ENCODE measurements at places on chromosomes 13 and 19.
A peak's percentile ranks its signal among the peaks of the same experiment; 100 is the strongest.

- peak; percentile 70 for DNase-seq
Observed at GRCh38 chr13:25874907-25875306, 176.9 kb downstream of the SHISA2 start.

GRCh38 chr13:101202590-101202989 lies 213.7 kb downstream of the NALCN start:
- no peak for DNase-seq

DNA sequence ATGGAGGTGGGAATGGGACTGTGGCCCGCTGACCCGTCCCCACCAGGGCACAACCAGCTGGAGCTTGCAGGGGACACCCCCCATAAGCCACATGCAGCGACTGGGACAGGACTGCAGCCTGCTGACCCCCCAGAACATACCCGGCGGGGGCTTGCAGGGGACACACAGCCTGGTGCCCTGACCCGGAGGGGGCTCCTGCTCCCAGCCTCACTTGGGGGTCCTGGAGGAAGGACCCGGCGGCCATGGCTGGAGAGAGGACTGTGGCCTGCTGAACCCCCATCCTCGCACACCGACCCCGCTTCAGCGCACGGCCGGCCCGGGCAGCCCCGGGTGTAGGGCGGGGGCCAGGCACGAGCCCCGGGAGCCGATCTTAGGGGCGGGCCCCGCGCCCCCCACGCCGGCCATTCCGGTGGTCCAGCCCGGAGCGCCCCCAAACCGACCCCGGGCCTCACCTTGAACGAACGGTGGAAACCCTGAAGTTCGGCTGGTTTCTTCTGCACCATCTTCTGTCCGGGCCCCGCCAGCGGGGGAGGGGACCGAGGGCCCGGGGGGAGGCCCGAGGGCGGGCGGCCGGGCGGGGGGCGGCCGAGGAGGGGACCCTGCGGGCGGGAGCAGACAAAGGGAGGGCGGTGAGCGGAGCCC lies 574 bp downstream of the MKNK2 start:
- DNase-seq, result no peak

GRCh38 chr19:4556597-4557127 lies 2.8 kb downstream of the SEMA6B start:
- DNase-seq, result no peak

- no peak for DNase-seq
Observed at GRCh38 chr13:110912651-110913051, 2.2 kb downstream of the ANKRD10 start.

DNA sequence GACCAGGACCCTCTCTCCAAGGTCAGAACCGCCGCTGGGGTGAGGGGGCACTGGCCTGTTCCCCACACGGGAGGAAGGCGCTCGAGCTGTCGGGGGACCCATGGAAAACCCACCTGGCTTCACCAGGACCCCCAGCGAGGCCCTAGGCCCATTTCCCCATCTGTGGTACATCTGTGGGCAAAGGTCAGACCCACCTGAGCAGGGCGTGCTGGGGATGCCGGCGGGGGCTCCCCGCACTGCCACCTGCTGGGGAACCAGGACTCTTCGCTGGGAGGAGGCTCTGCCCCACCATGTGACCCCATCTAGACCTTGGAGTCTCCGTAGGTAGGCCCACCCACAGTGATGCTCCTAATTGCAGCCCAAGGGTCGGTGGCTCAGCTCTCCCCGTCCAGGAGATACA lies 511 bp downstream of the WDR88 start:
- no peak for DNase-seq

GRCh38 chr19:524062-524674 lies 7.4 kb upstream of the CDC34 start:
- DNase-seq, result no peak

DNA sequence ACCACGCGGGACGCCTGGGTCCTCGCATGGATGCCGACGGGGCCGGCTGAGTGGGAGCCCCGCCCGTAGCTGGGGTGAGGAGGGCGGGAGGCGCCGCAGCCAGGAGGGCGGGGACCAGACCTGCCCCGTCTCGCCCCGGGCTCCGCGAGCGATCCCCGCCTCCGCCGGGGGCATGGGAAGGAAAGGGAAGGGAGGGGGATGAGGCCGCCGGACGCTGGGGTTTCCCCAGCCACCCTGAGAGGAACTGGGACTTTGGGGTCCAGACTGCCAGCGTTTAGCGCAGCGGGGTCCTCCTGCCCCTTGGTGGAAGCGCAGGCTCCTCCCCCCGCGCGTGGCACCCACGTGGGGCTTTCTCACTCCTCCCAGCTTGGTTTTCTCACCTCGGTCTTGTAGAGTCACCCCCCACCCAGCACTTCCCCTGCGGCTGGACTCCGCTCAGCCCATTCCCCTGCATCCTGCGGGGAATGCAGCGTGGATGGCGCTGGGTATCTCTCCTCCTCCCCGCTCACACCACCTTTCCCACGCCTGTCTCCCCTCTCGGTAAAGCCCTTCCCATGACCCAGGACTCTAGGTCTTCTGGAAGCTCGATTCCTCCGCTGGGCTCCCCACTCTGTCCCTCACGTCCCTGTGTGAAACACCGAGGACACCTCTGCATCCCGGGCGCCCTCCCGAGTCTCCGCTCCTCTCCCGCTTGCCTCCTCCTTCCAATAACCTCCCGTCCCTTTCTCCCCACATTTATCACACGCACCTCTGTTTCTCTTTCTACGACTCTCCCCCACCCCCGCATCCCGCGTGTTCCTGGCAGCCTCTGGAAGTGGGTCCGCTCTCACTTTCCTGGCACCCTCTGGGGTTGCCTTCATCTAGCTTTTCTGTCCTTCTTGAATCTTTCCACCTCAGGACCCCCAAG lies 2.1 kb downstream of the TGFB1 start:
- peak; percentile 93 for DNase-seq

DNA sequence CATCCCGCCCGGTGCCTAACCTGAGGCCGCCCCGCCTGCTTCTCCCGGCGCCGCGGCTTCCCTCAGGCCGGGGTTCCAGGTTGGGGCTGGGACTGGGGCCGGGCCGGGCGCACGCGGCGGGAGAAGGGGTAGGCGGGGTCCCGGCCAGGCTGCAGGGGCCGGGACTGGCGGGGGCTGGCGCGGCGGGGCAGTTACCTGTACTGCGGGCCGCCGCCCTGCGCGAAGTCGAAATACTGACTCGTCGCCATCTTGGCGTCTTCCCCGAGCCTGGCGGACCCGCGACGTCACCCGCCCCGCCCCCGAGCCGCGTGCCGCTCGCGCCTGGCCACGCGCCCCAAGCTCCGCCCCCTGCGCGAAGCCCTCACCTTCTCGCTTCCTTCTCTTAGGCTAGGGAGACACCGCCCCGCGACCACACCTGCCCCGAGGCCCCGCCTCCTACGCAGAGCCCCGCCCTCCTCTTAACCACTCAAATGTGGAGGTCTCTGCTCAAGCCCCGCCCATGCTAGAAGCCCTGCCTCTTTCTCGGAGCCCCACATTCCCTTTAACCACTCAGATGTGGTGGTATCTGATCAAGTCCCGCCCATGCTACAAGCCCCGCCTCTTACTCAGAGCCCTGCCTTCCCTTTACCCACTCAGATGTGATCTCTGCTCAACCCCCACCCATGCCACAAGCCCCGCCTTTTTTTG lies at the start of gene ZFR2:
Gene ZFR2, minus strand, starts transcription at position 269 of the 687 bp plus-strand sequence. Its CDS starts 21 bp downstream, at position 248.
- DNase-seq, result peak; percentile 62

DNA sequence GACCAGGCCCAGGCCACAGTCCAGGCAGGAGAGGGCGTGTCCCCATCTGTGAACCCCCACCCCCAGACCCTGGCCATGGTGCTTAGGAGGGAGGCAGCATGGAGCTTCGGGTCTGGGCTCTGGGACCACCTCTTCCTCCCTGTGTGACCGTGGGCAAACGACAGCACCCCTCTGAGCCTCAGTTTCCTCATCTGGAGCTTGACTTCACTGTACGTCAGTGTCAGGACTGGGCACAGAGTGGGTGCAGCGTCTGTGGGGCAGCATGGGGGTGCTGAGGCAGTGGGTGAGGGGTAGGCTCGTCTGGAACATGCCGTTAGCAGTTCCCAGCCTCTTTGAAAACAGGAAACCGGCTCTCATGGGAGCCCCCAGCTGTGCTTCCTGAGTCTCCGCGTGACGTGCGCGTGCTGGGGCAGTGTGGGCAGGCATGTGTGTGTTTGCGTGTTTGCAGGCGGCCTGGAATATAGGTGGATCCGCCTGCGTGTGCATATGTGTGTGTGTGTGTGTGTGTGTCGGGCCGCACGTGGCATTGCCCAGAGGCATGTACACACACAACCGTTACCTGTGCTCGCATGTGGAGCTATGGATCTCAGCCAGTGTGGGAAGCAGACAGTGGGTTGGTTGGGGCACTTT lies 15.8 kb downstream of the ARRDC2 start:
- peak; percentile 84 for DNase-seq

- DNase-seq, result no peak
Observed at GRCh38 chr13:38656699-38657098, 30.2 kb upstream of the FREM2 start.

DNA sequence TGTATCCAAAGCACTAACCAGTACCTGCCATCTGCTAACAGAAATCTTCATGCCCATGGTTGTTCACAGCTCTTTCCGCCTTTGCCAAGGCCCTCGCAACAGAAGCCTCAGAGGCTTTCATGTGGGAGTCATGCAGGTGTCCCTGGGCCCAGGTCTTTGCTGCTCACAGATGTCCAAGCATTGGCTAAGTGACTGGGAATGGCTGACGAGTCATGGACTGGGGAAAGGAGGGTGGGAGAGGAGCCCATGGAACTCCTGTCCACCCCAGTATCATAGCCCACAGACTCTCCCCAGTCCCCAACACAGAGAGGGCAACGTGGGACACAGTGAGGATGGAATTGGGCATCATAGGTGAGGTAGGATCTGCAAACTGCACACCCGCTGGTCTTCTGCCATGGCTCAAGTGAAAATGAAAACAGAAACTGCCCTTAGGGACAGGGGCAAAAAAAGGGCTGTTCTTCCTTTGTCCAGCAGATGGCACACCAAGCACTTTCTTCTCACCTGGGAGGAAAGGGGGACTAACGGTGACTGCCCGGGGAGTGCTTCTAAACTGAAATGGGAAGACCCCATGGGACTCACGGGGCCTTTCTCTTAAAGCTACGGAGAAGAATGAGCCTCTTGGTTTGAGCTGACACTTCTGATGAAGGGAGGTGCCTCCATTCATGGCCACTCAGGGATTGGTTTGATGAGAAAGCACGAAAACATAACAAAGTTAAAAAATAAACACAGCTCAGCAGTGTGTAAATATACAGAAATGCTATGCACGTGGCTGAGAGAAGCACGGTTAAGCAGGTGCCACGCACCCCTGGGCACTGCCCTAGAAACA lies 11.1 kb upstream of the DHRS12 start:
- peak; percentile 90 for DNase-seq

GRCh38 chr19:525029-525428 lies 6.5 kb upstream of the CDC34 start:
- no peak for DNase-seq

DNA sequence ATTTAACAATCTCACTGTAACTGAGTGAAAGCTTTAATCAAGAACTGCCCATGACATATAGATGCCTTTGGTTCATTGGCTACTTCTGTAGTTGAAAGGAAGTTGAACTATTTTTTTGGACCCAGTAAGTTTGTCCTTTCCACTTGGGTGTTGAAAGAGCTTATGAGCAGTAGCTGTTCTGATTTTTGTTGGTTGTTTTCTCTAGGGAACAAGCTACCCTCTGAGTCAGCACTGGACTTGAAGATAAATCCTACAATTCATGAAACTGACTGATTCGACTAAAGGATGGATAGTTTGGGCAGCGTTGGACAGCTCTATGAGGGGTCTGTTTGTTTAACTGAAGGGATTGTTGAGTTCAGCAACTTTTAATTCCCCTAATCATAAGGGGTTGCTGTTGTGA lies 101.0 kb downstream of the PAN3 start:
- no peak for DNase-seq

DNA sequence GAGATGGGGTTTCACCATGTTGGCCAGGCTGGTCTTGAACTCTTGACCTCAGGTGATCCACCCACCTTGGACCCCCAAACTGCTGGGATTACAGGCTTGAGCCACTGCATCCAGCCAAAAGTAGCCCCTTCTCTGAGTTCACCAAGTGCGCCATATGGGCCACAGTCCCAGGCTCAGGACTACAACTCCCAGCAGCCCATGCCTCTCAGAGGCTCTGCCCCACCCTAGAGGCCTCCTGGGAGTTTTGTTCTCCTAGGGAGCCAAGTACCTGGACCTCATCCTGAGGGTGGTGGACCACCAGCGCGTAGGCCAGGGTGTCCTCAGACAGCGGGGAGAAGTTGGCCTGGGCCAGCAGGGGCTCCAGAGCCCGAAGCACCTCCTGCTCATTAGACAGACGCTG lies 18.8 kb downstream of the TMEM143 start:
- DNase-seq, result no peak

GRCh38 chr13:30222254-30222653 lies 85.1 kb downstream of the KATNAL1 start:
- no peak for DNase-seq

GRCh38 chr19:13888281-13888680 lies 11.3 kb downstream of the NANOS3 start:
- DNase-seq, result no peak

GRCh38 chr13:50512474-50513299 lies 330.8 kb downstream of the DLEU7 start:
- peak; percentile 71 for DNase-seq

DNA sequence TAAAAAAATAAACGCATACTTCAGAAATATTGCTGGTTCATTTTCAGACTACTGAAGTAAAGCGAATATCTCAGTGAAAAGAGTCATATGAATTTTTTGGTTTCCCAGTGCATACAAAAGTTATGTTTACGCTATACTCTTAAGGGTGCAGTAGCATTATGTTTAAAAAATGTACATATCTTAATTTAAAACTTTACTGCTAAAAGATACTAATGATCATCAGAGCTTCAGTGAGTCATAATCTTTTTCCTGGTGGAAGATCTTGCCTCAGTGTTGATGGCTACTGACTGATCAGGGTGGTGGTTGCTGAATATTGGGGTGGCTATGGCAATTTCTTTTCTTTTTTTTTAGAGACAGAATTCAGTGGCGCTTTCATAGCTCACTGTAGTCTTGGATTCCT lies 48.9 kb downstream of the NDFIP2 start:
- no peak for DNase-seq

GRCh38 chr19:50835103-50835784 lies 1.9 kb upstream of the KLK15 start:
- DNase-seq, result no peak

- no peak for DNase-seq
Observed at GRCh38 chr13:30785191-30785850, 50.0 kb downstream of the ALOX5AP start.

GRCh38 chr13:30047154-30047874 lies 196.9 kb upstream of the UBL3 start:
- no peak for DNase-seq

GRCh38 chr13:27965740-27966640 lies 3.1 kb downstream of the CDX2 start:
- DNase-seq, result no peak

- DNase-seq, result no peak
Observed at GRCh38 chr13:110374431-110375370, 67.6 kb downstream of the COL4A2 start.

GRCh38 chr19:2982983-2983350 lies 5.6 kb downstream of the TLE6 start:
- no peak for DNase-seq

Measured in activated CD8-positive, alpha-beta memory T cell treated with anti-CD3 and anti-CD28 coated beads for 24 hours (primary cell).